ENCODE measurements at places on chromosomes 1 and 21.

GRCh38 chr1:29338908-29339575 lies 102.7 kb downstream of the PTPRU start:
- no peak for DNase-seq

- DNase-seq, result no peak
Observed at GRCh38 chr1:74683656-74684055, 10.1 kb upstream of the ERICH3 start.

GRCh38 chr1:206470692-206471414 lies 577 bp downstream of the IKBKE start:
- peak; percentile 71 for DNase-seq

GRCh38 chr1:107549152-107549810 lies 408.4 kb downstream of the NTNG1 start:
- DNase-seq, result no peak

DNA sequence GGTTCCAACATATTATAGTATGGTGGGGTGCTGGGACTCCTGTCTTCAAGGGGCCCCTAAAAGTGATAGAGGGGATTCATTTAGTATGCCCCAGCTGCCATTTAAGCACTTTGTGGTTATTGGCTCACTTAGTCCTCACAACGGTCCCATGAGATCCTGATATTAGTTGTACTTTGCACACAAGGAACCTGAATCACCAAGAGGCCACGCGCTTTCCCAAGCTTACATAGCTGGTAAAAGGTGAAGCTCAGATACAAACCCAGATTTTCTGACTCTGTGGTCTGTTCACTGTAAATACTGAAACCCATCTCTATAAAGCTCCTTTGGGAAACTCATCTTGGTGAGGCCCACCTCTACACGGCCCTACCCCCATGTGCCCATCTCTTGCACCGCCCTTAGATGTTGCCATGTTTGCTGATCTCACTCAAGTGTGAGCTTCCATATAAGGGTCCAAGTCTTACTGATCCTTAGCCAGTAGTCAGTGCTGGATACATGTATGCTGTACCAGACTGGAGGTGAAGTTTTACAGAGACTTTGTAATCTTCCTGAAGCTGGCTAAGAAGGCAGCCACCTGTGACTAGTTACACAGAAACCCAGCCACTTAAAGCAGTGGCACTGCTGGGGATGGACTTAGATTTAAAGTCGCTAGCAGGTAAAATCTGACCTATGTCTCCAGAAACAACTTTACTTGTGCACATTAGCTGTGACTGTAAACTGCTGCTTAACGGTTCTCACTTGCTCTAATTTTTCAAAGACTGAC lies 124.4 kb upstream of the HOOK1 start:
- DNase-seq, result no peak

- no peak for DNase-seq
Observed at GRCh38 chr1:53409695-53410094, 49.5 kb upstream of the DMRTB1 start.

Data from stimulated activated CD8-positive, alpha-beta memory T cell treated with anti-CD3 and anti-CD28 coated beads, Interleukin-4, amount 100 ng/mL, for 48 hours (primary cell).